ENCODE measurements at places on chromosomes 13 and 19.

GRCh38 chr13:101978552-101979315, 423.1 kb downstream of the FGF14 start:
- DNase-seq = no peak

- no peak for DNase-seq
Observed at GRCh38 chr13:69947582-69947981, 160.0 kb upstream of the ATXN8OS start.

GRCh38 chr13:48273346-48273745, 30.2 kb upstream of the RB1 start:
- no peak for DNase-seq

GRCh38 chr19:17926044-17926443, 6.8 kb upstream of the CCDC124 start:
- no peak for DNase-seq

- no peak for DNase-seq
Observed at GRCh38 chr13:40549500-40550094, 116.8 kb downstream of the FOXO1 start.

- no peak for DNase-seq
Observed at GRCh38 chr13:30204564-30204963, 102.8 kb downstream of the KATNAL1 start.

DNA sequence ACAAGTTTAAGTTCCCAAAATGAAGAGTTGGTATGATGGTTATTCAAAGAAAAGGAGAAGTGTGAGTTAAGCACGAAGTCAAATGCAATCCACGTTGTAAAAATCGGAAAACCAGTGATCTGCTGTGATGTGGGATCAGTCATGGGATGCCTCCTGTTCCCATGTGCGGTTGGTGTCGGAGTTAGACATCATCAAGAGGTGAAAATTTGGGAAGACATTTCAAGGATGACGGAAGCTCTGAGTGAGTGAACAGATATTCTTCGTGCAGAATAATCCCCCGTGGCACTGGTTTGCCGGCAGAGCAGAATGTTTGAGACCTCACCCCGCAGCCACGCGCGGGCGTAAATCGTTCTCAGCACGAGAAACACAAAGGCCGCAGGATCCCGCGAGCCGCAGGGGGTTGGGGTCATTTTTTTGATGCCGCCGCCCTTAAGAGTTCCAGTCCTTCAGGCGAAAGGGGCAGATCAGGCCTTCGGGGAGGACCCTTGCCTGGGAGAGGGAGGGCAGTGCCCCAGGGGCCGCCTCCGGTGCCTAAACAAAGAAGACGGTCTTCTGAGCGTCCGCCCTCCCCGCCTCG, 13.7 kb upstream of the SOX1 start:
- no peak for DNase-seq

- no peak for DNase-seq
Observed at GRCh38 chr13:87903553-87903952, 232.4 kb downstream of the SLITRK5 start.

DNA sequence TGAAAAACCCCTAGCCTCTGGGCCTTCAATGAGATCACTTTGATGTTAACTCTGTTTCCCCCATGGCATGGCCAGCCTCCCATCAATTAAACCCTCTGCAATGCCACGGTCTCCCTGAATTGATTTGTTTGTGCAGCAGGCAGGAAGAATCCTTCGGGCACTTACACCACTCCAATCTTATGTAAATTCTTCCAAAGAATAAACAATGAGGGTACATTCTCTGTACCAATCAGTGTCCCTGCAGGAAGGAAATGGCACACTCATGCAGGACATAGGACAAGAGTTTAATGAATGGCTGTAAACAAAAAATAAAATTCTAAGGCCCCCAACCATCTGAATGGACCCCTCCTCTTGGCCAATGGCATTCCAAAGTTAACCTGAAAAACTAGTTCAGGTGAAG, 22.2 kb downstream of the SCGB2B2 start:
- DNase-seq = no peak
